ENCODE measurements at places on chromosomes 12 and 14.

DNA sequence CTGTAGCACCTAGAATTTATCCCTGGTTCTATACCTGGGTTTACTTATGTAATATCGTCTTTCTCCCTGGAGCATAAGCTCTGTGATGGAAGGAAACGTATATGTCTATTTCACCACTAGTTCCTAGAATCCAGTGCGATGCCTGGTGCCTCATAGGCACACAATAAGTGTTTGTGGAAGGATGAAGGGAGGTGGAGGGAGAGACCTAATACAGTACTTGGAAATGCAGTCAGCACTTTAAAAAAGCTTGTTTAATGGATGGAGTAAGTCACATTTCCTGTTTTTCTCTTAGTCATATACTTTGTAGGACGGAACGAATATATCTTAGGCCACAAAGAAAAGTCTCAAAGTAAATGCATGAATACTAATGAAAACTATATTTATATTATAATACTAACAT lies 186.5 kb upstream of the HMGA2 start:
- no peak for DNase-seq

DNA sequence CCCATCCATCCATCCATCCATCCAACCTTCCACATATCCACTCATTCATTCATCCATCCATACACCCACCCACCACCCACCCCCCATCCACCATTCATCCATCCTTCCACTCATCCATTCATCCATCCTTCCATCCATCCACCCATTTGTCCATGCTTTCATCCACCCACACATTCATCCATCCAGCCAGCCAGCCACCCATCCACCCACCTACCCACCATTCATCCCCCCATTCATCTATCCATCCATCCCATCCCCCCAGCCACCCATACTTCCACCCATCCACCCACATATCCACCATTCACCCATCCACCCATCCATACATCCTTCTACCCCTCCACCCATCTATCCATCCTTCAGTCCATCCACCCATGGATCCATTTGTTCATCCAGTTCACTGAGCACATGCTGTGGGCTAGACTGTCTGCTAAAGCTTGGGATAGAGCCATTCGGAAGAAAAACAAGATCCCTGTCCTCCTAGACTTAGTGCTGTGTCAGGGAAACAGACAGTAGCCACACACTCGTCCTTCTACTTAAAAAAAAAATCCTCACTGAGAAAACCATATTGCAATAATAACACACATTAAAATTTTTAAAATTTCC lies 377.5 kb downstream of the ADGRD1 start:
- DNase-seq = no peak

- DNase-seq = no peak
These were observed 14.0 kb downstream of the OR6S1 start for GRCh38 chr14:20627346-20628027.

DNA sequence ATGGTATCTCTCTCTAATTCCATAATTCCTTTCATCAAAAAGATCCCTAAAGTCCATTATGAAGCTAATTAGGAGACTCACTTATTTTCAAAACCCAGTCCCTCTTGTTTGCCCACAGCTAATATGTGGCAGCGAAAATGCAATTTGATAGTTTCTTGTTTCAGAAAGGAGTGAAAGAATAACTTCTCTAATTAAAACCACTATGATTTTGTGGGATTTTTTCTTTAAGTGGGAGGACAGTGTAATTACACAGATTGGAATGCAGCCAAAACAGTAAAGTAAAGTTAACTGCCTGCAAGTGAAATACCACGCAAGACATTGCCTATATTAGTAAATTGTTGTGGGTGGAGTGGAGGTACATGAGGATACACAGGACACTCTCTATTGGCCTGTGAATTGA lies 50.0 kb downstream of the PTPRO start:
- no peak for DNase-seq

DNA sequence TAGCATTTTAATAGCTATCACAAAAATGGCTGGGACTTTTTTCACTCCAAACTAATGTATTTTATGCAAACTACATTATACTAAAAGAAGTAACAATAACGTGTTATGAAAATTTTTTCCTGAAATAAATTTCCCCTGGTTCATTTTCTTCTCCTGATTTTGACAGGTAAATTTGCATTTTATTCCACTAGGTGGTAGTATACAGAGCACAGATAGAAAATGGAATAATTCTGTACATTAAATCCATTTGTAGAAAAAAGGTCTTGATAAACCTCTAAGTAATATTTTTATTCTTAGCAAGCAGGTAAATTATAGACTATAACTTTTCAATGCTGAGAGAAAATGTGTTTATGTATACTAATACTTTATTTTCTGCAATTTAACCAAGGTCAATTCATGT lies 96.5 kb downstream of the BCAT1 start:
- no peak for DNase-seq
